CD8-positive, alpha-beta memory T cell (primary cell): ENCODE measurements at places on chromosomes 5 and 9. TPM values are rescaled to one million over a fixed set of nuclear protein-coding genes. Genes with fewer than 3 reads are reported as not detected.

Gene NPR3
- not detected for polyA plus RNA-seq

- no peak for DNase-seq
Observed at GRCh38 chr5:140591747-140592372, 27.2 kb downstream of the SLC35A4 start.

- no peak for DNase-seq
Observed at GRCh38 chr5:57246426-57246825, 72.6 kb downstream of the GPBP1 start.

Gene MARCHF6
- 54.2 TPM for polyA plus RNA-seq

Gene ANKRD18B
- not detected for polyA plus RNA-seq

DNA sequence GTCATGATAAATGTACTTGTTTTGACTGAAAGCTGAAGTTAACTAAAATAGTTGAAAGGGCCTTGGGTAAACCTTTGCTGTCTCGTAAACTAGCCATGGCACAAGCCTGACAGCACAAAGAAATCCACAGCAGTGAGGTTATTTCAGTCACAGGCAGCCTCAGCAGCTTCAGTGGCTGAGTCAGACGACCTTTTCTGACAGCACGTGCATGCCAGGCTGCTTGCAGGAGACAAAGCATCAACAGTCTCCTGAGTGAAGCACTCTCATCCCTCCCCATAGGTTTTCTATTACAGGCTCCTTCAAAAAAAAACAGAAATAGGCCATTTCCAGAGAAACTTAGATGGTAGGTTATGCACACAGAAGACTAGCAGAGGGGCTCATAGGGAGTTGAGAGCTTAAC lies 34.6 kb downstream of the OXCT1 start:
- DNase-seq, result no peak

DNA sequence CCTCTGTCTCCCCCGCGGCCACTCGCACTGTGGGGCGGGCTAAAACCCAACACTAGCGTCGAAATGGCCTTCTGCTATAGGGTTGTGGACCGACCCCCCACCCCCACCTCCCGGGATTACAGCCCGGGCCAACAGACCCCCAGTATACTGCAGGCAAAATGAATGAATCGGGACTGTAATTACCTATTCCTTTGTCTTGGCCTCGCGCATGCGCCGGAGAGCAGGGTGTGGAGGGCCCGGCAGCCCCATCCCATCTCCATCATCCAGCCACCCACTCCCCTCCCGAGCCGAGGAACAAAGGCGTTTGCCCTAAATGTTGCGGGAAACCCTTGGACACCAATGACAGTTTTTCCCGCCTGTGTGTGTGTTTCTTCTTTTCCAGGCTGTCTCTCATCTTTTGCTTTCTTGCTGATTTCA lies 1.6 kb downstream of the BASP1 start:
- DNase-seq, result no peak

Gene GFI1B
- polyA plus RNA-seq, result not detected

- no peak for DNase-seq
Observed at GRCh38 chr9:117555964-117556629, 141.2 kb upstream of the ASTN2 start.

Gene PSD2
- 0.12 TPM for polyA plus RNA-seq

GRCh38 chr9:99803694-99804093 lies 18.0 kb upstream of the NR4A3 start:
- no peak for DNase-seq

DNA sequence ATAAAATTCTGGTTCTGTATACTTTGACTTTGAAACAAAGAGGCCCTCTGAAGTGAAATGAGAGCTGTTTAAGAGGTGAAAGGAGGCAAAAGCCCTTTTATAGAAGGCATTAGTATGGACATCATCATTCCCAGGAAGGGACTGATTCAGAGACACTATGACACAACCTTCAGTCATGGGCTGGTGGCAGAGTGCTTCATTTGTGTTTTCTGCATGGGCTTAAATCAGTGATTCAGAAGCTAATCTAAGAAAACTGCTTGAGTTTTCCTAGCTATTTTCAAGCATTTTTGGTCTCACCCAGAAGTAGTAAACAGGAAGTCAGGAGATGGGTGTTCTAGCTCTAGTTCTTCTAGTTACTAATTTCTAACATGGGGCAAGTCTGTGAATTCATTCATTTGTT lies 288.9 kb downstream of the TRPM3 start:
- no peak for DNase-seq

GRCh38 chr9:104780796-104781395 lies 17.0 kb downstream of the NIPSNAP3B start:
- DNase-seq, result no peak

Gene STKLD1
- 0.75 TPM for polyA plus RNA-seq

Gene GRIA1
- polyA plus RNA-seq, result not detected

DNA sequence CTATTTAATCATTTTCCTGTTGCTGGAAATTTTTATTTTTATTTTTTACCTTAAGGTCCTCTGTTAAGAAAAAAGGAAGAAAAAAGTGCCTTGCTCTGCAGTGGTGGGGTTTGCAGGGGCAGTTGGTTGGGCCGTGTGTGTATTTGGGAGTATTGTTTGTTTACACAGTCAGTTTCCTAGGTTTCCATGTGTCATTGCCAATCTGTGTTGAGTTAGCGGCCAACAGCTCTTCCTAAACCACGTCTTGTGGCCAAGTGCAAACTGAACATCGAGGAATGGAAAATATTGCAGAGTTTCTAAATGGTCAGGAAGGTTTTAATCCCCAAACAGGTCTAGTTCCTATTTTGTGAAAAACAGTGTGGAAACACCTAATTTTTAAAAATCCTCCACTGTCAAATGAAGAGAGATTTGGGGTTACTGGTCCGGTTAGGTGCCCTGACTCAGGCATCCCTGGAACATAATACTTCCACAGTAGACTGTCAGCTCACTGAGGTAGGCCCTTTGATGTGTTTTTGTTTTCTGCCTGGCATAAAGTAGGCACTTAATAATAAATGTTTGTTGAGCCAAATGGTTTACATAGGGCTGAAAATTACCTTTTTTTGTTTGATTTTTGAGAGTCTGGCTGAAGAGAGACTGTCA lies 37.0 kb downstream of the MAMDC2 start:
- no peak for DNase-seq

Gene CDX1
- polyA plus RNA-seq, result not detected

GRCh38 chr9:15357050-15357653 lies 50.1 kb upstream of the TTC39B start:
- no peak for DNase-seq

DNA sequence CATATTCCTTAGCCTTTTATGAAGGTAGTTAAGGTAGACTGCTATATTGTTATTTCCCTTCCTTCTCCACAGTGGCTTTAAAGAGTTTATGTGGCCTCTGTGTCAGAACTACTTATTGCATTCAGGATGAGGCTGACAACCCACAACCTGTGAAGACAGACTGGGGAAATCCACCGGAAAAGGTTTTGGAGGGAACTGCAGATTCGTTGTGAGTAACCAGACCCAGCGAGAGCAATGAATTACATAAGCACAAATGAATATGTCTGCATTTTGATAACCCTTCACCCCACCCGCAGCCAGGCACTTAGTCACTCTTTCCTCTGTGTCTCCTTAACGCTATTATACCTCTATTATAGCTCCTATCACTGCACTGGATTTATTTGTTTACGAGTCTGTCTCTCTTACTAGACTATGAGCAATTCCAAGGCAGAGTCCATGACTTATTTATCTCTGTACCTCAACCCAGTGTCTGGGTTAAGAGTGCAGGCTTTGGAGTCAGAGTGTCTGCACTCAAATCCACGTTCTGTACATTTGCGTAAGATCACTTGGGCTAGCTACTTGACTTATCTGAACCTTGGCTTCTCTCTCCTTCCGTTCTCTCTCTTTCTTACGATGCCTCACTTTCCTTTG lies 19.2 kb downstream of the KCTD16 start:
- peak; percentile 83 for DNase-seq

- no peak for DNase-seq
Observed at GRCh38 chr5:35313291-35313690, 83.0 kb upstream of the PRLR start.

Gene MEGF10
- not detected for polyA plus RNA-seq

GRCh38 chr5:80964491-80964890 lies 4.3 kb downstream of the RASGRF2 start:
- no peak for DNase-seq

Gene PNPLA7
- 0.79 TPM for polyA plus RNA-seq

DNA sequence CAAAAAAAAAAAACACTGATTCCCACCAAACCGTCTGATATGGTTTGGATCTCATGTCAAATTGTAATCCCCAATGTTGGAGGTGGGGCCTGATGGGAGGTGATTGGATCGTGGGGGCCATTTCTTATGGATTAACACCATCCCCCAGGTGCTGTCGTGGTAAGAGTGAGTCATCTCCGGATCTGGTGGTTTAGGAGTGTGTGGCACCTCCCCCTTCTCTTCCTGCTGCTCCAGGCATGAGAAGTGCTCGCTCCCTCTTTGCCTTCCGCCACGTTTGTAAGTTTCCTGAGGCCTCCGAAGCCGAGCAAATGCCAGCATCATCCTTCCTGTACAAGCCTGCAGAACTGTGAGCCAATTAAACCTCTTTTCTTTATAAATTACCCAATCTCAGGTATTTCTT lies 45.2 kb downstream of the HSD17B3 start:
- no peak for DNase-seq

GRCh38 chr9:107770716-107771115 lies 281.1 kb upstream of the KLF4 start:
- no peak for DNase-seq

DNA sequence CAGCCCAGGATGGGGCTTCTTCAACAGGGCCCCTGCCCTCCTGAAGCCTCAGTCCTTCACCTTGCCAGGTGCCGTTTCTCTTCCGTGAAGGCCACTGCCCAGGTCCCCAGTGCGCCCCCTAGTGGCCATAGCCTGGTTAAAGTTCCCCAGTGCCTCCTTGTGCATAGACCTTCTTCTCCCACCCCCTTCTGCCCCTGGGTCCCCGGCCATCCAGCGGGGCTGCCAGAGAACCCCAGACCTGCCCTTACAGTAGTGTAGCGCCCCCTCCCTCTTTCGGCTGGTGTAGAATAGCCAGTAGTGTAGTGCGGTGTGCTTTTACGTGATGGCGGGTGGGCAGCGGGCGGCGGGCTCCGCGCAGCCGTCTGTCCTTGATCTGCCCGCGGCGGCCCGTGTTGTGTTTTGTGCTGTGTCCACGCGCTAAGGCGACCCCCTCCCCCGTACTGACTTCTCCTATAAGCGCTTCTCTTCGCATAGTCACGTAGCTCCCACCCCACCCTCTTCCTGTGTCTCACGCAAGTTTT lies 23.6 kb downstream of the PCDHGC5 start:
- DNase-seq, result peak; percentile 88

Gene SPINK13
- not detected for polyA plus RNA-seq

DNA sequence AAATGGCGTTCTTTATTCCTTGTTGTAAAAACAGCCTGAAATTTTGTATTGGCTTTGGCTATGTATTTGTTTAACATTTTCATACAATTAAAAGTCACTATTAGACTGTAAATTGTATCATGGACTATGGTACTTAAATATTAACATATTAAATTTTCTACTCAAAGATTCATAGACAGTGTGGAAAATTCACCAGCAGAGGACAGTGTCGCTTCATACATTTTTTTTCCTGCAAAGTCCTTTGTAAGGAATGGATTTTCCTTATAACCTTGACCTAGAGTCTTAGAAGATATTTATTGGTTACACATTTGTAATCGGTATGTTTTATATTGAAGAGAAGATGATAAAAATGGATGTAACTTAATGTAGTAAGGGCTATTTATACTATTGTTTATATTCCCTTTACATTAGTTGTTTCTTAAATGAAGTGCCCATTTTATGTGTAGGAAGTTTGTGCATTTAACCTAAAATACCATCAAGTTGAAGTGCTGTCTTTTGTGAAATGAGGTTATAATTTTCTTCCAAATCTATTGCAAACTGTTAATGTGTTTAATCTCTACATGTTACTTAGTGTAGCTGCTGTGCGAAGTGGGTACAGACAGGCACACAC lies 150.1 kb downstream of the KDM4C start:
- DNase-seq, result no peak

GRCh38 chr5:135212361-135213026 lies 178.5 kb upstream of the PITX1 start:
- no peak for DNase-seq

Gene SLC6A19
- polyA plus RNA-seq, result not detected

DNA sequence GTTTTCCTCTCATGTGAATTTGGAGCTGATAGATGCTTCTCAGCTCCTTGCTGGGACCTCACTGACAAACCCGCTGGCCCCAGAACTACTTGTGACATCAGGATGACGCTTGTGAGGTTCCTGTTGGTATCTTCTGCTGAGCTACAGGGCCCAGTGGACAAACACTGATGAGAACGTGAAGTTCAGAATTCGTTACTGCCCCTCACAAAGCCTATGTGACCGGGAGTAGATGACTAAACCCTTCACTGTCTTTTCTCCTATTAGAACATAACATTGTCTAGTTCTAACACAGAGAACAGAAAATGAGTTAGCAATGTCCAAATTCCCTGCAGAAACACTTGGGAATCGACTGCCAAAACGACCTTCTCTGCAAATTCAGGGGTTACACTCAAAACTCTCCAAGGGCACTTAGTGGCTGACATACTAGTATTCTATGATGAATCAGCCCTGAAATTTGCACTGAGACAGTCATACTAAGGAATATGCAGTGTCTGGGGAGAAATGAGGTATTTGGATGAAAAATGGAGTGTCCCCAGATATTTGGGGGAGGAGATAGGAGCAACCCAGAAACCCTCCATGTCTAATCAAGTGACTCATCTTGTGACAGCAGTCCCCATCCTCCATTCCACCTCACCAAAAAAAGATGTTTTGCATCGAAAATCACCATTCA lies 143.2 kb upstream of the TRIM32 start:
- no peak for DNase-seq

Gene TMEM38B
- polyA plus RNA-seq, result 18.5 TPM

GRCh38 chr9:95399261-95399660 lies 81.8 kb upstream of the FANCC start:
- DNase-seq, result no peak

DNA sequence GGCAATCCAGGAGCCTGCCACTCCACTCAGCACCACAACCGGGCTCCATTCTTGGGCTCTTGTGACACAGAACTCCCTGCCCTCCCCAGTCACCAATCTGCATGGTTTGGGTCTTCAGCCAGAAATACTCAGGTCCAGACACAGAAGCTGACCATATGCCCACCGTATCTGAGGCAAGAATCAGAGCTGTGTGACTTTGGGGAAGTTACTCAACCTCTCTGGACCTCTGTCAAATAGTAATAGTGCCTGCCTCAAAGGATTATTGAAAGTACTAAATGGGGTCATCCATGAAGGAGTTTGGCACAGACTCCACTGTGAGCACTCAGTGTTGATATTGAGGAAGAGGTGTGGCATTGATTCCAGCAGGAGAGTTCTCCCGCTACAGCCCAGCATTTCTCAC lies 67.5 kb downstream of the PCDH1 start:
- DNase-seq, result no peak

DNA sequence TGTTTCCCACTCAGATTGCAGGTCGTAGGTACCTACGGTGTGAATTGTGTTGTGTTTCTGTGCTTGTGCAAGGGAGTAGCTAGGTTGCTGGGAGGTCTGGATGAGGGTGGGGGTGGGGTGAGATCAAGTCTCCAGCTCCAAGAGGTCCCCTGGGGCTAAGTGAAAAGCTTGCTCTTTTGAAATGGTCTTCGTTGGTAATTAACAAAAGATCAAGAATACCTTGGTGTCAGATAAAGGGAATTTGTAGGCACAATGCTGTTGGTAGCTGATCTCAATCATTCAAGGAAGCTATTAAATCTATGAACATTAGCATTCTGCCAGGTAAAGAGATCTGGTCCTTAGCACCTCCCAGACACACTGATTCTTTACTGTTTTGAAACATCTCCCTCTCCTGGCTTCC lies 928 bp upstream of the PCDHGC4 start:
- DNase-seq, result no peak

GRCh38 chr9:26723486-26723885 lies 169.1 kb downstream of the CAAP1 start:
- DNase-seq, result no peak

- no peak for DNase-seq
Observed at GRCh38 chr5:151182524-151182900, 24.9 kb upstream of the ANXA6 start.

GRCh38 chr9:4009006-4009511 lies 290.8 kb downstream of the GLIS3 start:
- DNase-seq, result no peak
